ENCODE measurements at places on chromosomes 4 and X.

GRCh38 chr4:142554412-142554811 lies 291.7 kb downstream of the INPP4B start:
- no peak for DNase-seq

DNA sequence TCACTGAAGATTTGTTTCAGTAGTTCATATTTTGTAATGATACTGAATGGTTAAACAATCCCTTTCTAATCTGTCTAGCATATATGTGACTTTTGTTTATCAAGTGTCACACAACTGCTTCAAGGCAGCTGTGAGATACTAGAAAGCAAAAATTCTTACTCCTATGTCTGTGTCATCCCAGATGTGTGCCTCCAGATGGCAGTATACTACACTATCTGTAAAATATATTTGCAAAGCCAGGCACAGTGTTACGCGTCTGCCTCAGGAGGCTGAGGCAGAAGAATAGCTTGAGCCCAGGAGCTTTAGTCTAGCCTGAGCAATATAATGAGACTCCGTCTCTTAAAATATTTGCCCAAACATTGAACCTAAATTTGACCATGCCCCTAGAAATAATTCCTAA lies 4.0 kb downstream of the NUDT10 start:
- DNase-seq = peak; percentile 52

DNA sequence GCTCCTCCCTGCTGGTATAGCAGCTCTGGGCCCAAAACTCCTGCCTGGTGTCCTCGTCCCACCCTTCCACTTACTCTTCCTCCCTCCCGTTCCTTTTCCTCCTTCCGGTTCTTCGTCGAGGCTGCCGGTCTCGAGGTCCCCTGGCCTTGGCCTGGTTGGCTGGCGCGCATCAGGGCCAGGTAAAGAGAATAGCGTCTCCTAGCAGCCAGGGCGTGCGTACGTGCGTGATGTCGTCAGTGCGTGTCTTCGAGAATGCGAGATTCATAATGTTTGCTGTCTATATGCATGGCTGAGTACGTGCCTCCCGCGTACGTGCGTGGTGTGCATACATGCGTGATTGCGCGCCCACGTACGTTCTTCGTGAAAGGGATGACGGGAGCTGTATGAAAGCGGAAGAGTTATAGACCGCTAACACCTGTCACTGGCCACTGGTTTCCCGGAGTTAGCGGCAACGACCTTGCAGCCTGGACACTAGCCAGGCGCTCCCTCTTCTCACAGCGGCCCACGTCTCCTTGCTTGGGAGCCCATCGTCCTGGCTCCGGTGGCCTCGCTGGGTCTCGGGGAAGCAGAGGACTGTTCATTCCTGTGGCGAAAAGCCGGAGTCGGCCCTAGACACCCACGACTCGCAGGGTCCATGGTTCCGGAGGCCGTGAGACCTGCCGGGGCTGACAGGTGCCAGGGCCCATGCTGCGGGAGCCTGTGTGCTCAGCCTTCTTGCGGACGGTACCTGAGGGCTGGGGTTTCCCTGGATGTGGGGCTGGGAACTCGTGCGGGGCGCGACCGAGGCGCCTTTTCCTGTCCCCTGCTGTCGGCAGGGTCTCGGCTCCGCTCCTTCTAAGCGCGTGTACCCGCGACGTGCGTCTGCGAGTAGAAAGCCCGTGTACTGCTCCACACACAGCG lies at the start of gene EOLA1:
TSS of gene EOLA1 (plus strand) at position 392 of the 900 bp plus-strand sequence. CDS start 4,619 bp downstream, outside the sequence.
- DNase-seq = peak; percentile 93

GRCh38 chr4:100042711-100043110 lies 92.6 kb upstream of the H2AZ1 start:
- no peak for DNase-seq

GRCh38 chr4:8585186-8585585 lies 5.0 kb downstream of the GPR78 start:
- no peak for DNase-seq

DNA sequence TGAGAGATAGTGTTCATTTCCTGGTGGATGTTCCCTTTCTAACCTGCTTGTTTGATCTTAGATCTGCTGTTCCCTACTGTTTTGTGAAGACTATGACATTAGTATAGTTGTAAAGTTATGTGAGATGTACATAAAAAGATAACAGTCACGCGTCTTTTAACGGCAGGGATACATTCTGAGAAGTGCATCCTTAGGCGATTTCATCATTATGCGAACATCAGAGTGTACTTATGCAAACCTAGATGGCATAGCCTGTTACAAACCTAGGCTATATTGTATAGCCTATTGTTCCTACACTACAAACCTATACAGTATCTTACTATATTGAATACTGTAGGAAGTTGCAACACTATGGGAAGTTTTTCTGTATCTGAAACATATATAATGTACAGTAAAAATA lies 50.4 kb downstream of the MCUB start:
- no peak for DNase-seq

GRCh38 chrX:39855748-39856129 lies 242.0 kb downstream of the BCOR start:
- peak; percentile 93 for DNase-seq

DNA sequence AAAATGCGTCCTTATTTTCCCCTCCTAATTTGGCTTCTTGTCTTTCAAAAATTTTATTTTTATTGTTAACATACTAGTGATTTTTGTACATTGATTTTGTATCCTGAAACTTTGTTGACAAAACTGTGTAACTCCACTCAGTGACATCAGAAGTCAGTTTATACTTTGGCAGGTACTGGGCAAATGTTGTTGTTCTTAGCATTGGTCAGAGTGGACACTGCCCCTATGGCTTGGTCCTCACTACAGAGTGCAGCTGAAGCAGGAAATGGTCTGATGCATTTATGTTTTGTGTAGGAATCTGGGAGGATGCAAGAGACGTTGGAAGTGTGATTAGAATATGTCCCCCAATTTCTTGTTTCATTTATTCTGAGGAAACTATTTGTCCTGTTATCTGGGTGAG lies 205.5 kb upstream of the CENPE start:
- DNase-seq = no peak
